Renal pelvis (tissue), 12 donors: ENCODE measurements at places on chromosomes 3 and 15. TPM values are rescaled to one million over a fixed set of nuclear protein-coding genes. Genes with fewer than 3 reads are reported as not detected.
A peak's percentile ranks its signal among the peaks of the same experiment; 100 is the strongest.

- no peak for DNase-seq
These were observed 40.1 kb downstream of the SGO1 start for GRCh38 chr3:20145874-20146273.

Gene PTX3
- 3.3 TPM for polyA plus RNA-seq

DNA sequence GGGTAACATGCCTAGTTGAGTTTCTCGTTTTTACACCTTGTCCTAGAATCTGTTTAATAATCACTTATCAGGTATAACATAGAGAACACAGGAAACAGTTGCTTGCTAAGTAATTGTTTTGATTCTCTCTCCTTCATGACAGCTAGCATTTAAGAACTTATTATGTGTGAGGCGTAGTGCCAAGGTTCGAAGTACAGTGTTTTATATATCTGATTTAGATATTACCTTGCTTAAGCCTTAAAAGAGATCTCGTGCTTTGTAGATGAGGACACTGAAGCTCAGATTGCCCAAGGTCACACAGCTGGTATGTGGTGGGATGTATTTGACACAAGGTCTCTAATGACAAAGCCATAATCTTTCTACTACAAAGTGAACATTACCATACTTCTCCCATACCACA, 29.0 kb upstream of the IFT57 start:
- no peak for DNase-seq

Gene KLF15
- 13.6 TPM for polyA plus RNA-seq

Gene JMJD7
- polyA plus RNA-seq = 15.2 TPM

GRCh38 chr3:144264794-144265193, 293.2 kb downstream of the DIPK2A start:
- no peak for DNase-seq

Gene ANKRD63
- not detected for polyA plus RNA-seq

DNA sequence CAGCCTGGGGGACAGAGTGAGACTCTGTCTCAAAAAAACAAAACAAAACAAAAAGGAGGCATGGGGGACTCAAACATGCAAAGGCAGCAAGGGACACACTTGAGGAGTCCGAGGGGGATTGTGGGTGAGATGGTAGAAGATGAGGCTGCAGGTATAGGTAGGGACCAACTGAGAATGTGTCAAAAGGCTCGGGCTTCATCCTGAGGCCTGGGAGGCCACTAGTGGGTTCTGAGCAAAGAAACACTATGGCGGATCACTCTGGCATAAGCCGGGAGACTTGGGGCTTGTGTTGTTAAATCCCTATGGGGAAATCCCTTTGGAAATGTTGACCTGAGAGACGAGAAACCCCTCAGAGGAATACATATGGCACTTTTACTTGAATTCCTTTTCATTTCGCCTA, 21.2 kb downstream of the ZNF710 start:
- DNase-seq = no peak

DNA sequence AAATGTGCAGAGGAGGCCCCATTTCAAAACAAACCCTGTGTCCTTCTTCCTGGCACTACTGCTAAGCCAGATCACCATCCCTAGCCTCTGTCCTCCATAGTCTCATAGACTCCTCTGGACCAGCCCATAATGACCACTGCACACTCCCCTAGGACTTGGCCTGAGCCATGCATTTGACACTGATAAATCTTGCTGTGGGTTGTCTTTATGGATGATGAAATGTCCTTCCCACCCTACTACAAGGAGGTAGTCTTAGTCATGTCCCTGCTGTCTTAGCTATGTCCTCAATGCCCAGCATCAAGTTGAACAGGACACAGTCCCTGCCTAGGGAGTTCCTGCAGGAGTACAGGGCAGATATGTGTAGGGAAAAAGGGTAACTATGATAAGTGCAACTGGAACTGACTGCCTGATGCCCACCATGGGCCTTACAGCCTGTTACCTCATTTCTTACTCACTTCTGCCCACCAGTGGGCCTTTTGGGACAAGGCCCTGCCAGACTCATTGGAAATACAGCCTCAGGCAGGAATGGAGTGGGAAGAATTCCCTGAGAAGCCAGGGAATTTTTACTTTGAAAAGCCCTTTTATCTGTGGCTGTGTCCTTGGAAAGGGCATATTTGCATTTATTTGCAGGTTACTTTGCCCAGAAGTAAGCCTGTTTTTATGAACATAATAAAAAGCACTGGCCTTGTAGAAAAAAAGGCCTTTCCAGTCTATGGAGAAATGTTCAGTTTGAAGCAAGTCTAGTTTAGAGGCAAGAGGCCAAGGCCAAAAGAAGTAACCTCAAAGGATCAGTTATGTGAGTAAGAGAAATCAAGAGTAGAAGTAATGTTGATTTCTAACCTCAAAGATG, 199.6 kb upstream of the EIF1B start:
- no peak for DNase-seq

DNA sequence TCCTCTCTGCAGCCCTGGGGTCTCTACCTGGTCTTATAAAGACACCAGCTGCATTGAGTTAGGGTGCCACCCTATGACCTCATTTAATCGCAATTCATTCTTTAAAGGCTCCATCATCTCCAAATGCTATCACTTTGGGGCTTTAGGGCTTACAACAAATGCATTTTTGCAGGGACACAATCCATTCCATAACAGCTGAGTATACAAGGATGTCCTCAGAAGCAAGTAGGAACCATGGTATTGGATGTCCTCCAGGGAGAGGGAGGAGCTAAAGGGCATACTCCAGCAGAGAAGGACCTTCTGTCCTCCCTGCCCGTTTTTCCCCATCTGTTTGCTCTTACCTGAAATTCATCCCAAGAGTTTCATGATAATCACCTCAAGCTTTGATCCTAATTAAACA, 30.3 kb downstream of the UMPS start:
- DNase-seq = no peak

GRCh38 chr15:49741712-49742111, 120.9 kb downstream of the DTWD1 start:
- no peak for DNase-seq

GRCh38 chr3:86056962-86057361, 934.0 kb downstream of the VGLL3 start:
- DNase-seq = no peak

Gene MRPS25
- polyA plus RNA-seq = 105 TPM

DNA sequence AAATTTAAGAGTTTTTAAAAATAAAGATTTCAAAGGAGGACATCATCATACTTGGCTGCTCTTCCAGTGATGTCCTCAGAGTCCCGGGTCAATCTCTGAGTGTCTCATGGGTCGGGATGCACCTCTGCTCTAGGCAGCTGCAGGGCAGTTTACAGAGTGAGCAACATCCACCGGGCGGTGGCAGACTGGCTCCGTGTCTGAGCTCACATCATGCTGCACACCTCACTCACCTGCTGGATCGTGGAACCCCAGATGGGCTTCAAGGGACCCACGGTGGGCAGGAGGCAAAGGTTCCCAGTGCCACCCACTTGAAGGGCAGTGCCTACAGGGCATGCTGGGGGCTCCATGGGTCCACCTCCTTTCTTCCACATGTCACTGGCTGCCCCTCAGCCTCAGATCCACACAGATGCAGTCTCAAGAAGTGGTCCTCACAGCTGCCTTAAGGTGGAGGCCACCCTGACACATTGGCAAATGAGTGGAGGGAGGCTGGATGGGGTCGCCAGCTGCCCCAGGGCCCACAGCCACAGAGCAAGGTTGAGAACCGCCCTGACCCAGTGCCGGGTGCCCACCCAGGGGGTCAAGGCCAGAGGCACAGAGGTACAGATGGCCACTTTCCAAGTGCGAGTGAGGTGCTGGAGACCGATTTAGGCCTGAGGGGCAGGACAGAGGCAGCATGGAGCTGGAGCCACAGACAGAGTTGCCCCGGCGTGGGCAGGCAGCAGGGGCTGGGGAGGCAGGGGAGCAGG, 25.2 kb downstream of the CYFIP1 start:
- DNase-seq = no peak

DNA sequence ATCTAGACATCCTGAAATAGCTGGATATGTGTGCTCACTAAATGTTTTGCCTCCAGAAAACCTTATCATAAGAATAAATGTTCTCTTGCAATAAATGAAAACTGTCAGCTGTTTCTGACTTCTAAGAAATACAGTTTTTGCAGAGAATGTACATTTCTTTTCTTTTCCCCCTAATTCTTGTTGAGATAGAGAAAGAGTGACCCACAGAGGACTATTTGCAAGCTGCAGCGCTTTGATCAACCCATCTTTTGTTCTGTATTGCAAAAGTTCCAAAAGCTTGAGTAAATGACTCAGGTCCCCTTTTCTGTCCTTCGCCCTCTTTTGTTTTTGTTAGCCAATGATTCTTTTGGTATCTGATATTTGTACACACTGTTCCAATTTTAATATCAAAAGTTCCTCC, 141.9 kb downstream of the BBX start:
- no peak for DNase-seq

Gene SLC33A1
- 44.9 TPM for polyA plus RNA-seq

DNA sequence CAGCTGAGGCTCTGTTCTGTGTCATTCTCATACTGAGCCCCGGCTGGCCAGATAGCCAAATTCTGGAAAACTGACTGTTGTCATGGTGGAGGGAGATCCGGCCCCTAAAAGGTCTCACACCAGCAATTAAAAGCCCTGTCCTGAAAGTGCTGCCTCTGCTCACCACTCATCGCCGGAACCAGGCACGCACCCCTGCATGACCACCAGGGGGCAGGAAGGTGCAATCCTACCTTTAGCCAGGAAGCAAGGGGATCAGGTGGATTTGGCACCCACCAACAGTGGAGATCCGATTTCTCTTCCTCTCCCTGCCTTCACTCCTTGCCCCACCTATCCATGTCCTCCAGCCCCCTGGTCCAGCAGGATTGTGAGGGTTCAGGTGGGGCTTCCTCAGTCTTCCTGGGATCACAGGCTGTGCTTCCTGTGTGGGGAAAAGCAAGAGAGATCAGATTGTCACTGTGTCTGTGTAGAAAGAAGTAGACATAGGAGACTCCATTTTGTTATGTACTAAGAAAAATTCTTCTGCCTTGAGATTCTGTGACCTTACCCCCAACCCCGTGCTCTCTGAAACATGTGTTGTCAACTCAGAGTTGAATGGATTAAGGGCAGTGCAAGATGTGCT, 16.1 kb upstream of the CACNA2D2 start:
- peak; percentile 54 for DNase-seq

Gene CACNA2D2
- 17.2 TPM for polyA plus RNA-seq

- no peak for DNase-seq
These were observed 29.4 kb upstream of the ZBTB38 start for GRCh38 chr3:141338881-141339280.

DNA sequence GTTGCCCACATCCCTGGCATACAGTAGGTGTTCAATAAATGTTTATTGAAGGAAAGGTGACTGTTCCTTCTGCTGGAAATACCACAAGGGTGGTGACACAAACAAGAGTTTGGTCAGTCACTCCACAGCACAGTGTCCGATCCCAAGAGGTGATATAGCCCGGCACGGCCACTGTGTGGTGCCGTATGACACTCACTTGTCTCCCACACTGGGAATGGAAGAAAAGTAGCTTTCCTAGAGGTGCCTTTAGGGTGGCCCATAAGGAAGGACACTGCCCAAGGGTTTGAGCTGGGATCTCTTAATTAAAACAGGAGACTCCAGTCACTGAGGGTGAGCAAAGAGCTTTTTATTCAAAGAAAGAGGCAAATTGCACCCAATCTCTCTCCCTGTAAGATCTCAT, 40.5 kb downstream of the TGM4 start:
- no peak for DNase-seq
